ENCODE measurements at places on chromosomes 2 and 18.

- no peak for DNase-seq
These were observed 61.1 kb downstream of the VWC2L start for GRCh38 chr2:214471990-214472389.

DNA sequence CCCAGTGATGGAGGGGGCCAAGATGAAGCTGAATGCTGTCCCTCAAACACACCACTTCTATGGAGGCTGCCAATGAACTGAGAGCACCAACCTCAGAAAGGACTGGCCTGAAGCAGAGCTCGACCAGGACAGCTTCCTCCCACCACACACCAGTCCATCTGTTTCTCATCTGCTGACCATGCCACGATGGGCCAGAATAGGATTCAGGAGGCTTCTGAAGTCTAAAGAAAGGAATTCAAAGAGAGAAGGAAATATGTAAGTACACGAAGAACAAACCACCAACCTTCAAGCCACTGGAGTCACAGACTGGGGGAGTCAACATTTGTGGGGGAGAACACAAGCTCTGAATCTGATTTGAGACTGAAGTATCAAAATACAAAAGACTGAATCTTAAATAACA, 157.6 kb upstream of the CCDC68 start:
- no peak for DNase-seq

- no peak for DNase-seq
These were observed 22.3 kb downstream of the EFEMP1 start for GRCh38 chr2:55901322-55901721.

DNA sequence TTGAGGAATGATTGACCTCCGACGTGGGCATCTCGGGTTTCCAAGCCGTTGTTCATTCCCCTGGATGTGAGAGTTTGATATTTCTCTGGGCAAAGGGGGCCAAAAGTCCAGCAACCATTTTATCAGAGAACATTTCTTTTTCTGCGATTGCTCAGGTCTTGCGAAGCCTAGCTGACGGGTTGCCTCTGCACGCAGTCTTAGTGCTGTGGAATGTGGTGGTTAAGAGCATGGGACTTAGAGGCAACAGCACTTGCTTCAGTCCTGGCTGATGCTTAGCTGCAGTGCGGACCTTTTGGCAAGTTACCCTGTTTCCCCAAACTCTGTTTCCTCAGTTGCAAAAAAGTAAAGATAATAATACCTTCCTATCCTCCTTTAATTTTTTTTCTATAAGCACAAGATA, 45.0 kb downstream of the FAP start:
- no peak for DNase-seq

DNA sequence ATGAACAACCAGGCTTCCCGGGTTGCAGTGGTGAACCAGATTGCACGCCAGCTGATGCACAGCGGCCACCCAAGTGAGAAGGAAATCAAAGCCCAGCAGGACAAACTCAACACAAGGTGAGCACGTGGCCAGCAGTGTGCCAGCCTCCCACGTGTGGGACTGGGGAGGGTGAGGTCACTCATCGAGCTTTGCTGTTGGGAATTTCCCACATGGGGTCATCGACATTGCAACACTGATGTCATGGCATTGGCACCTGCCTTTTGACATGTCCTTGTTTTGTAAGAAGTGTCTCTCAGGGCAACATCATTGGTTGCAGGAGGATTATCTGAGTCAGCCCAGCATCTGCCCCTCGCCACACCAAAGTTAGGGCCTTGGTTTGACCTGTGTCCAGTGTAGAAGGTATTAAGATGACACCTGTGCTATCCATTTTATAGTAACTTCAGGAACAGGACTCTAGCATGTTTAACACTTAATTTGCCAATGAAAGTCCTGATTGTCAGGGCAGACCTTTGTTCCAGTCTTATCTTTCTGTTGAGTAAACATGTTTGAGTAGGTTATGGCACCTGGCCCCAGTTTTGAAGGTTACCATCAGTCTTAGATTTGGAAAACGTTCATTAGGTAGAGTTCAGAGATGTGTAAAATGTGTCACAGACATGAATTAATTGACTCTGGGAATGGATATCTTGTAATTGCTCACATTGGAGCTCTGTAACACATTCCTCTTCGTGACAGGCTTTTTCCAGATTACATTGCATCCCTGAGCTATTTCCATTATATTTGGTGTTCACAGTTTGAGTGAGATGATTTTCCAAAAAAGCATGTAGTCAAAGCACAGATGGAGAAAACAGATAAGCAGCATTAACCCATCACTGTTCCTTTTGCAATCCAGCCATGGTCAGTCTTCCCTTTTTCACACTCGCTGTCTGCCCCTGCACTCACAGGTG, 93.3 kb upstream of the EML6 start:
- DNase-seq, result no peak

DNA sequence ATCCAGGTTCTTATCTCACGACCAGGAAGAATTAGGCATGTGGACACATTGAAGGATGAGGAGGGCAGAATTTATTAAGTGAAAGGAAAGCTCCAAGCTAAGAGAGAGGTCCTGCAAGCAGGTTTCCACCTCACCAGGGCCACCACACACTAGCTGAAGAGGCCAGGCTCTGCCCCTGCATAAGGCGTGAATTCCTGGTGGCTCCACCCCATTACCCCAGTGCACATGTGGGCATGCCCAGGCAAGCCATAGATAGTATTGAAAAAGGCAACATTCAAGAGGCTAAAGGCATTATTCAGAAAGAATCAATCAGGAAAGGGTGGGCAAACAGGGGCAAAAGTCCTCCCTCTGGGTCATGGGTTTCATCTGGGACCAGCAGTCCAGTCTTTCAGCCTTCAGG, 30.9 kb upstream of the GRP start:
- DNase-seq, result no peak

DNA sequence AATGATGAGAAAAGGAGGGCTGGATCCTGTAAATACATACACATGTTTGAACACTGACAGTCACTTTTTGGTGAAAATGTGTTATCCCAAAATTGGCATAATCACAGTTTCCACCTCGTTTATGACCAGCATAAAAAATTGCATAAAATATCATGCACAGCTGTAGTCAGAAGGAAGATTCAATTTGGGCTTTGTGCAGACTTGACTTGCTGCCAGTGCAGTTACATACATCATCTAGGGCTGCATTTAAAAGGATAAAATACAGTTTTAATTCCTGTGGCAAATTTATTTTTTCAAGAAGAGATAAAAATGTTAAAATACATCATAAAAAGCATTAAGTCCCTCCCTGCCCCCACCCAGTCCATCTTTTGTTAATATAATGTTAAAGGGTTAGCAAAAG, 103.8 kb downstream of the VWC2L start:
- DNase-seq, result no peak

DNA sequence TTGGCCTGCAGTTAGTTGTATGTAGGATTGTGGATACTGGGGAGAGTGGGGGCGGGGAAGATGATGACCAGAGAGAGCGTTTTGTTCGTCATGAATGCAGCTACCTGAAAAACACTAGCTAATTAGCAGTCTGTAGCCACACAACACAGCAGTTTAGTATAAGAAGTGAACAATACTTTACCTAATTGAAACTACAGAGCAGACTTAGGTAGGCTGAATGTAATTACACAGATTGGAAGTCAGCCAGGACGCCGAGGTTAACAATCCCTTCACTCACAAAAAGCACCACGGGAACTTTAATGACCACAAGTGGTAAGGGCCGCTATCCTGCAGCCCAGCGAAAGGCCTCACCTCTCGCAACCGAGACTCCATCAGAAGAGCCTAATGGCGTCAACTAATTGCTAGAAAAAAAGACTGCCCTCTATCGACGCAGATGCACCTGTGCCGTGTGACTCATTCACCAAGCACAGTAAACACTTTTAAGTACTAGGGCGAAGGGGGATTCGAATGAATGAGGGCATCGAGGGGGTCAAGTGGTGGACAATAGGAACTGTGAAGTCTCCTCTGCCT, 591.0 kb downstream of the ARHGAP15 start:
- DNase-seq, result no peak

DNA sequence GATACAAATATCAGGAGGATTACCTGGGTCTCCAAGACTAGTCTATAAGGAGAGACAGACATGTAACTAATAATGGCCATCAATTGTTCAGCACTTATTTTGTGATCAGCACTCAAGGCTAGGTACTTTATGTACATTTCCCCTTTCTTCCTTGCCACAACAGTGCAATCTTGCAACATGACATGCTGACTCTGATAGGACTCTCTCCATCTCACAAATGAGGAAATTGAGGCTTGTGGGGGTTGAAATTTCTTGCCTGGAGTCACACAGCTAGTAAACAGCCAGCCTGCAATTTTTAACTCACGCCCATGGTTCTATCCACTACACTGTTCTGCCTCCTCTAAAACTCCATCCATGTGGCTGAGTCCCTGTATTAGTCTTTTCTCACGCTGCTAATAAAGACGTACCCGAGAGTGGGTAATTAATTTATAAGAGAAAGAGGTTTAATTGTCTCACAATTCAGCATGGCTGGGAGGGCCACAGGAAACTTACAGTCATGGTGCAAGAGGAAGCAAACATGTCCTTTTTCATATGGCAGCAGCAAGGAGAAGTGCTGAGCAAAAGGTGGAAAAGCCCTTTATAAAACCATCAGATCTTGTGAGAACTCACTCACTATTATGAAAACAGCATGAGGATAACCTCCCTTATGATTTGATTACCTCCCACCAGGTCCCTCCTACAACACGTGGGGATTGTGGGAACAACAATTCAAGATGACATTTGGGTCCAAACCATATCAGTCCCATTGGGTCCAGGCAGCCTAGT, 302.4 kb downstream of the PLCL1 start:
- DNase-seq, result no peak

- DNase-seq, result no peak
These were observed 36.9 kb downstream of the CNGA3 start for GRCh38 chr2:98383166-98383565.

DNA sequence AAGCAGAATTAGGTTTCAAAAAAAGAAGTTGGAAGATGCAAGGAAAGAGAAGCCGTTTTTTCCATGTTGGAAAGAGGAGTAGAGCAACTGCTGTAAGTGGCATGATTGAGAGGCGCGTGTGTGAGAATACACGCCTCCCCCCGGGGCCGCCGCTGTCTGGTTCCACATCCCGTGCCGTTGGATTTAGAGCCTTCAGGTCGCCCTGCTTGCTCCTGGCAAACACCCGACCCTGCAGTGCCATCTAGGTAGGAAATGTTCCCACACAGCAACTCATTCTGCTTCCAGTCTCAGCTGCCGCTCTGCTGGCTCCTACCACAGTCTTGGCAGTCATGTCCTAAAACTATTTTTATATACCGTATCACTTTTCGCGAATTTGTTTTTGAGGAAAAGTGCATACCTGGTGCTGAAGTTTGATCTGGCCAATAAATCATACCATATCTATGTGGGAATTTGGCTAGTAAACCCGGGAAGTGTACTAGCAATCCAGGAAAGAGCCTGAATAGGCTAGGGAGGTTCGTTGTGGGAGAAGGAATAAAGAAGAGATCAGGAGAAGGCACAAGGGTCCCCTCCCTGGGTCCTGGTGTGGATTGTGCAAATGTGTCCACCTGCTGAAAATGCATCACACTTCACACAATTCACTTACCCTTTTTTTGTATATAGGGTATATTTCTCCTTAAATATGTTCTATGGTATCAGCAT, 372.7 kb downstream of the FBXO15 start:
- no peak for DNase-seq

- DNase-seq, result no peak
These were observed 28.9 kb downstream of the LPIN2 start for GRCh38 chr18:2984091-2984490.

DNA sequence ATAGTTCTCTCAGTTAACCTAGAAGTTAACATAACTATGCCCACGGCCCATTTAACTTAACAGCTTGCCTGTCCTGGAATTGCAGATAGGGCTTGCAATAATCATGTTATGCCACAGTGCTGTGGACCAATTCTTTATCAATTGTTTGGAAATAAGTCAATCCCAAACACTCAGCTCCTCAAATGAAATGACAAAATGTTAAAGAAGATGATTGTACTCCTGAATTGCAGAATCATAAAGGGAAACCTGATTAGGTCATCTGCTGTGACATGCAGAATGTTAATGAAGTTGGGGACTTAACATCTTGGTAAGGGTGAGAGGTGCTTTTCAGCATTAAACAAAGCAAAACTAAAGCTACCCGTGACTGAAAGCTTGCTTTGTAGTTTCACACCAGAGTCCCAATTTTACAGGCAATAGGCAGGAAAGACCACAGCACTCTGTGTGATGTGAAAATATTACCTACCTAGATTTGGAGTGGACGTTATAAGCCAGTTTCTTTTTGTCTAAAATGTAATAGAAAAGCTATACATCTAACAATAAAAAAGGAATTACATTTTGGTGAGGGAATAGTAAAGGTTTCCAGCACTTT, 364.0 kb downstream of the GPD2 start:
- no peak for DNase-seq

DNA sequence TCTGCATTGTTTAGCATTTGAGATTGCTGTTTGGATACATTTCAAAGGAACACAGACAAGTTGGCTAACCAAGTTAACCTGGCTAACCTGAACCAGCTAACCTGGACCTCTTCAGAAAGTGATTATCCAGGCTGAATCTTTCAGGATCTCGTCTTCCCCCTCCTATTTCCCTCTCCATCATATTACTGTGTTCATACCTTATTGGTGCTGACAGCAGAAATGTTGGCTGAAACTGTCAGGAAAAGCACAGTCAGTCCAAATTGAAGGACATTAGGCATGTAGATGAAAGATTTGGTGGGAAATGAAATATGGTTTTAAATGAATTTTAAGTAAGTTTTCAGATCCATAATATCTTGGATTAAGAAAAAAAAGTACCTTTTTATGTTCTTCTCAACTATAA, 92.5 kb upstream of the NEUROD1 start:
- DNase-seq, result no peak

DNA sequence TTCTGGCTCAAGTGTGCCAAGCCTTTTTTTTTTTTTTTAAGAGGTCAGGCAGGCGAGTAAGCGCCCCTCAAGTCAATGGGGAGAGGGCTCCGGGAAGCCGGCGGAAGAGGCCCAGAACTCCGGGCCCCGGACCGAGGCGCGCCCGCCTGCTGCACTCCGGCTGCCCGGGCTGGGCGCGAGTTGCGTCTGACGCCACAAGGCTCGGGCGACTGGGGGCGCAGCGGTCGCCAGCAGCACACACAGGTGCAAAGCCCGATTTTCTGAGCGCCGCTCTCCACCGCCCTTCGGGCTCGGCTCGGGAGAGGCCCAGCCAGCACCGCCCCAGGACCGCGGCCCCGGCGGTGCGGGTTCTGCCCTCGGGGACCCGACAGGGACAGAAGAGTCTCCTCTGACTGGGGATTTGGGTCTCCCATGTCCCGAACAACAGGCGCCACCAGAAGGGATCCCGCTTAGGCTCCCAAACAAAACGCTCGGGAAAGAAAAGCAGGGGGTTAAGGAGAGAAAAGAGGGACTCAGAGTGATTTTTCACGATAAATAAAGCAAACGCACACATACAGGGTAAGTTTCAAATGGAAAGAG, 787 bp downstream of the ERBB4 start:
- no peak for DNase-seq

GRCh38 chr2:96885432-96886347, 15.8 kb upstream of the SEMA4C start:
- DNase-seq, result no peak

DNA sequence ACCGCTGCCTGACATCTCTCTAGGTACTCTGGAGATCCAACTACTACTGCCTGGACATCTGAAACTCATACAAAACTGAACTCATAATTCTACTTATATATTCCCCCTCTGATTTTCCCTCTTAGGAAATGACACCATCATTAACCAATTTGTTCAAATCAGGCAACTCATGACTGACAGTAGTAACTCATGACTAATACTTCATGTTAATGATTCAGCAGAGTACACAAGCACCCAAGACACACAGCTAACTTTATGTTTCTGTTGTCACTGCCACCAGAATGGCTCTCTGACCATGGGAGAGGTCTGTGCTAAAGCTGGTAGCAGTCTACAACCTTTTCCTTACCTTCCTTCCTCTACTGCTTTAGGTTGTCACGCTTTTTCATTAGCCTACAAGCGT, 91.1 kb downstream of the ITSN2 start:
- DNase-seq, result no peak
